Activated B cell treated with CpG ODN at 0.5 μM for 24 hours (primary cell): ENCODE measurements at places on chromosomes 6 and 20. TPM values are rescaled to one million over a fixed set of nuclear protein-coding genes. Genes with fewer than 3 reads are reported as not detected.

The IP6K3 gene
- not detected in 2 replicates for total RNA-seq

The BANF2 gene
- total RNA-seq, result not detected in 2 replicates

The OVOL2 gene
- total RNA-seq, result not detected in 2 replicates

The WFDC10B gene
- not detected in 2 replicates for total RNA-seq

The PRR18 gene
- total RNA-seq, result 0.10 TPM in 1 of 2 replicates, not detected in the other

The CYP39A1 gene
- total RNA-seq, result not detected in 2 replicates

The SLC2A10 gene
- not detected in 2 replicates for total RNA-seq

The TSHZ2 gene
- 1.5 and 1.7 TPM in 2 replicates for total RNA-seq

DNA sequence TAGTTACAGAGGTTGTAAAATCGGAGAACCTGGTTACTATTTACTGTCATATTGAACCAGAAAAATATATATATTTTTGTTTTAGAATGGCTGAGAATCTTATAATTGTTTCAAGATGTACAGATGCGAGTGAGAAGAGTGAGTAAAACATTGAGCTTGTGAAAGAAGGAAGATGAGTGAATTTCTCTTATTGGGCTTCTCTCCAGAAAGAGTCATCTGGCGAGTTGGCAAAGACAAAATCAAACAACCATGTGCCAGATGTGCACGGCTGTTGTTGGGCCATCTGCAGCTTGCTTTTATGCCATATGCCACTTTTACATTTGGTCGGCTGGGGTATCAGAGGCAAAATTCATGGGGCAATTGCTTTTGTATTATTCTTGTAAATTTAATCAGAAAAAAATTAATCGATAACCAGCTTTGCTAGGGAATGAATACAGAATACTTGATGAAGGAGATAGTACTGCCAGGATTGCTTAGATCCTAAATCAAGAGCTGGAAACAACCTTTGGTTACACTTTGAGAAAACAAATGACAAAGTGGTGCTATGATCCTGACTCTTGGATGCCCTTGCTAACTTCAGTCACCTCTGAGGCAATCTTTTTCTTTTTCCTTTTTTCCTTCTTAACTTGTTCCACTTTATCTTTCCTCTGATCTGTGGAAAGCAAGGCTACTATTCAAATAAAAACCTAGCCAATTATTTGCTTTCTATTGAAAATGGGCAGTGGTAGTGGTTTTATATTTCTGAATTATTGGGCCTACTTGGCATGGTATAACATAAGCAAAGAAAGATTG, 97.1 kb upstream of the GRIK2 start:
- DNase-seq, result no peak

GRCh38 chr20:1322511-1323245, 6.3 kb downstream of the SDCBP2 start:
- no peak for DNase-seq

DNA sequence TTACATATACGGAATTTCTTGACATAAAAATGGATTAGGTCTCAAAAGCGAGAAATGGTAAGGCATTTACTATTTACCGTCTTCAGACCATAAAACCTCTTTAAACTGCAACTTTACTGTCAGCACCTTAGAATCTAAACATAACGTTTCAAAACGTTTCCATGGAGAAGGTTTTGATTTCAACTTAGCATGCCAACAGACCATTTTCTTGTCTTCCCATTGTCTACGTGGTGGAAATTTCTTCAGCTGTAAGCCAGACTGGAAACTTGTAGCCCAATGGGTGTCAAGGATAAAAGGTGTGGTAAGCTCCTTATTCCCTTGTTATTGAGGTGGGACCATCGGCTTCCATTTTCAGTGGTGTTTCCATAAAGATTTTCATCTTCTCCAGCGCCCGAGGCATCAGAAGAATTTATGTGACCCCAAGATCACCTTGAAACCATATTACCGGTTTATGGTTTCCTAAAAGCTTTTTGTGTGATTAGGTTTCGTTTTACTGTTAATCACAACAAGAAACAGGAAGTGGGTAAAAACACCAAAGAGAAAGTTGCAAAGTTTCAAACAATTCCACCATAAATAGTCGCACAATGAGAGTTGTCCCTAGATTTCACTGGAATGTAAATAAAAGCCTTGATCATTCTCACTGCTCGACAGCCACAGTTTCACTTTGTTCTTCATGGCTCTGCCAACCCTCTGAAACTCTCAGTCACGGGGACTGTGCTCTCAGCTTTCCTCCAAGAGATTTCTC, 63.0 kb upstream of the CD2AP start:
- no peak for DNase-seq

- no peak for DNase-seq
Measured at GRCh38 chr20:17956099-17956685, 12.4 kb downstream of the SNX5 start.

GRCh38 chr6:48280035-48280620, 169.1 kb upstream of the PTCHD4 start:
- DNase-seq, result no peak

- no peak for DNase-seq
Measured at GRCh38 chr6:30154709-30155519, 6.1 kb downstream of the TRIM10 start.

DNA sequence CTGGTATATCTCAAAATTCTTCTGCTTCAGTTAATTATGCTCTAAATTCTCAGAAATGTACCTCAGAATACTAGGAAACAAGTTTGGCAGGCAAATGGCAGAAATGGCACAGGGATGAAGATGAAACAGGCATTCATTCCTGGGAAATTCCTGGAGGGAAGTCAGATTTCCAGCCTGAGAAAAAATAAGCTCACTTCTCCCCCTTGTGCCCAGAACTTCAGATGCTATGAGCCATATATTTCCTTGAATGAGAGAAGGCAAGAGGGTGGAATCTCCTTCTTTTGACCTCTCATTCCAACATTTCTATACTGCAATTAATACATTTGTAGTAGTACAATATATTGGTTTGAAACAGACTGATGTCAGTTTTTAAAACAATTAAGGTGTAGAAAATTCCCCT, 22.8 kb downstream of the RGS17 start:
- DNase-seq, result no peak

- DNase-seq, result no peak
Measured at GRCh38 chr6:133595111-133595761, 293.7 kb upstream of the TCF21 start.

DNA sequence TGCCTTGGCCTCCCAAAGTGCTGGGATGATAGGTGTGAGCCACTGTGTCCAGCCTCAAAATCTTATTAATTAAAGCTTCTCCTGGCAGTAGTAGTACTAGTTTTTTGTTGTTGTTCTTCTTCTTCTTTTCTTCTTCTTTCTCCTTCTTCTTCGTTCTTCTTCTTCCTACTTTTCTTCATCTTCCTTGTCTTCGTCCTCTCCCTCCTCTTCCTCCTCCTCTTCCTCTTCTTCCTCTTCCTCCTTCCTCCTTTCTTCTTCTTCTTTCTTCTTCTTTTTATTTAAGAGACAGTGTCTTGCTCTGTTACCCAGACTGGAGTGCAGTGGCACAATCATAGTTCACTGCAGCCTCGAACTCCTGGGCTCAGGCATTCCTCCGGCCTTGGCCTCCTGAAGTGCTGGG, 17.2 kb upstream of the DEK start:
- DNase-seq, result no peak

GRCh38 chr20:37530696-37531095, 3.0 kb upstream of the BLCAP start:
- DNase-seq, result no peak

- DNase-seq, result peak; percentile 68
Measured at GRCh38 chr6:148520109-148520841, 177.6 kb downstream of the SASH1 start.

DNA sequence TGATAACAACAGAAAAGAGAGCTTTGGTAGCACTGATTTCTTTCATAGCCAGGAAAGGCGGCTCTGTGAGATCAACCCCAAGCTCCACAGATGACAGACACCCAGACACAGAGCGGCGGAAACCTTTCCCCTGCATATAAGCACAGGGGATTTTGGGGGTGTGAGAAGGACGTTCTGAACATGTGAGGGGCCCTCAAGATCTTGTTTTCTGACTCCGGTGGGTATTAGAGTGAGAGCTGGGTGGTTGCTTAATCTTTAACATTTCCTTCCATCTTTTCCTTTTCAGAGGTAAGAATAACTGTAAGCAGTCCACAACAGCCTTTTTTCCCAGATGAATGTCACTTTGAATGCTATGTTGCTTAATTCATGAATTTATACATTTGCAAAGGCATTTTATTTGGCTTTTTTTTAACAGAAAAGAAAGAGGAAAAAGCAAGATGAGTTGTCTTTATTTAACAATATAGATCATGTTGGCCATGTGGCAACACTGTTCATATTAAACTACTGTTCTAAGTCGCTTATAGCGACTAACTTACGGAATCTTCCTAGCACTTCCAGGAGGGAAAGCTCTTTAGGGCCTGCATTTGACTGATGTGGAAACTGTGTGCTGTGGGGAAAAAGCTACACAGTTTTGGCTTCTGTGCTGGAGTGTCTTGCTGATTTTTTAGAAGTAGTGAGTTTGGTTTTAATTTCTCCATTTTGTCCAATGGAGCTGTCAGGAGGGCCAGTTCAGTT, 80.5 kb upstream of the NAA20 start:
- no peak for DNase-seq

GRCh38 chr20:64146936-64147477, 17.2 kb upstream of the MYT1 start:
- DNase-seq, result no peak

GRCh38 chr6:109623288-109623687, 67.7 kb downstream of the AK9 start:
- no peak for DNase-seq

DNA sequence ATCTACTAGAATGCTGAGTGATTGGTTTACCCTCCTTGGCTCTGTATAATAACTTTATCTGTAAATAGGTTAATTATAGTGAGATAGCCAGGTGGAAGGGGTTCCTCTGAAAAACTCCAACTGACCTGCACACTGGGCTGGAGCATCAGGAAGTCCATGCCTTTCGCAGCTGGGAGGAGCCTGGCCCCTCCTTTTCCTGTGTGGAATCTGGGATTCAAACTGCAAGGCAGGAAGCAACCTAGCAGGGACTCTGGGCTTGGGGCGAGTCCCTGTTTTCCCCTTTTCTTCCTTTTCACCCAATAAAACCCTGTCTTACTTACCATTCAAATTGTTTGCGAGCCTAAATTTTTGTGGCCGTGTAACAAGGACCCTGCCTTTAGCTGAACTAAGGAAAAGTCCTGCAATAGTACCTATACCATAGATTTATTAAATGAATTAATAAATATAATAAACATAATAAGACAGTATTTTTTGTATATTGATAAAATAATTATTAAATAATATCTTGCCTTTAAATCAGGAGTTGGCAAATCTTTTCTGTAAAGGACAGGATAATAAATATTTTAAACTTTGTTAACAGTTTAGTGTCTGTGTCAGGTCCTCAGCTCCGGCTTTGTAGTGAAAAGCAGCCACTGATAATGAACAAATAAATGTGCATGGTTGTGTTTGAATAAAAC, 406.2 kb upstream of the MMS22L start:
- no peak for DNase-seq
